ENCODE measurements at places on chromosomes 1 and 21. TPM values are rescaled to one million over a fixed set of nuclear protein-coding genes. Genes with fewer than 3 reads are reported as not detected.

DNA sequence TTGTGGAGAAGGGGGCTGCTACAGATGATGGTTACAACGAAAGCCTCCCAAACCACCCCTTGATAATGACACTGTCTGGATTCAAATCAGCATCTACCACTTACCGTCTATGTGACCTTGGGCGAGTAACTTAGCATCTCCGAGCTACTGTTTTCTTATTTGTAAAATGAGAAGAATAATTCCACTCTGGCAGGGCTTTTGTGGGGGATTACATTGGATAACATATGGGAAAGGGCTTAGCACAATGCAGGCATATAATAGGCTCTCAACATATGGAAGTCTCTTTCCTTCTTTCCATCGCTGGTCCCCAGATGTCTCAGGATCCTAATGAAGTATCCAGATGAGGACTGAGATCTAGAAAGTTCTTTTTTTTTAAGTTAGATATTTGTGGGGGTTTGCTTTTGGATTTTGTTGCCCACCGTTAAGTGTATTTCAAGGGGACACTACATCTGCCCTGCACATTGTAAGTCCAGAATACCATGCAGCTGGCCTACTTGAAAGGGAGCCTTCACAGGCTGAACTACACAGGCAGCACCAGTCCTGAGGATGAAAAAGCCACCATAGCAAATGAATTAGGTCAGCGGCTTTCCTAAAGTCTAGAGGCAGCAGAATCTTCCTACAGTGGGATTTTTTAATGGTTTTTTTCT, 172.2 kb upstream of the IRF2BP2 start:
- peak; percentile 17 for DNase-seq

- no peak for DNase-seq
Observed at GRCh38 chr1:215992620-215993019, 425.5 kb downstream of the KCTD3 start.

Gene DMBX1
- not detected for total RNA-seq

DNA sequence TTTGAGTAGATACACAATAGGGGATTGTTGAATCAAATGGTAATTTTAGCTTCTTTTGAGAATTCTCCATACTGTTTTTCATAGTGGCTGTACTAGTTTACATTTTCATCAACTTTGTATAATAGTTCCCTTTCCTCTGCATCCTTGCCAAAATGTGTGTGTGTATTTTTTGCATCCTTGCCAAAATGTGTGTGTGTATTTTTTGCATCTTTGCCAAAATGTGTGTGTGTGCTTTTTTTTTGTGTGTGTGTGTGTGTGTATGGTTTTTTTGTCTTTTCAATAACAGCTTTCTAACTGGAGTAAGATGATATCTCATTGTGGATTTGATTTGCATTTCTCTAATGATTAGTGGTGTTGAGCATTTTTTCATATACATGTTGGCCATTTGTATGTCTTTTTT, 105.4 kb downstream of the ATP6V1G3 start:
- DNase-seq: peak; percentile 56

Gene PDC
- not detected for total RNA-seq

DNA sequence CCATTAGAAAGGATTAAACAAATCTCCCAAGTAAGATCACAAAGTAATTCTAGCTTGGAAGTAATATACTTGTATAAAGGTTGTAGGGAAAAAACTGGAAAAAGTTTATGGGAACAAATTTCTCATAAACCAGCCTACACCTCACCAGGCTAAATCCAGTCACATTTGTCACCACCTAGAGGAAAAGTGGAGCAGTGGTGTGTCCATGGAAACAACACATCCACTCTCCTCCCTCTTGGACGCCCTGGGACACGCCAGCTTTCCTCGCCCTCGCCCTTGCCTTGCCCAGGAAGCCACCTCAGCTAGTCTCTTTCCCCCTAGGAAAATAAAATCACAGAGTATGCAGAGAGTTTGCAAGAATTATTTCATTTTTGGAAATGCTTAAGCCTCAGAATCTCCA, 2.2 kb downstream of the PALMD start:
- peak; percentile 95 for DNase-seq

- no peak for DNase-seq
Observed at GRCh38 chr1:67420835-67421492, 9.2 kb downstream of the SERBP1 start.

GRCh38 chr1:151888972-151889570, 20.2 kb downstream of the THEM4 start:
- peak; percentile 28 for DNase-seq

- DNase-seq: no peak
Observed at GRCh38 chr1:183597656-183598347, 7.5 kb upstream of the NCF2 start.

DNA sequence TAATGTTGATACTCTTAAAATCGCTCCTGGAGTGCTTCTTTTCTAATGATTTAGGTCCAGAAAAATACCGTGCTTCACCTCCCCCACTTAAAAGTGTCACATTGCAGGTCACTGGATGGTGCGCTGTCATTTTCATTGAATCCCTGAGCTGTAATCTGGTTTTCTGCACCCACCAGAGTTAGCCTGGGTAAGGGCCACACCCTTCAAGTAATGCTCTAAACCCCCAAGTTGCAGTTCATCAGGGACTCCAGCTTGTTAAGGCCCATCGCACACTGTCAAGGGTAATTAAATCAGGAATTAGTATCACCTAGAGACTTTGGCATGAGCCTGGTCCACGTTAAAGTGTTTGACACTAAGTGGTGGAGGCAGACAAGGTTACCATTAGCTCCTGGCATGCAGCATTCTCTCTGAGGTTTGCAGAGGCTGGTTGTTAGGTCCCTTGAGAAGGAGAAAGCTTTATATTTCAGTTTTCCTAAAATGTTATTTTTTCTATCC, 34.0 kb downstream of the ASTN1 start:
- no peak for DNase-seq

Gene RNASEL
- 1.3 TPM for total RNA-seq

Gene H3-3A
- 477 TPM for total RNA-seq

Gene C2CD4D
- total RNA-seq: not detected

DNA sequence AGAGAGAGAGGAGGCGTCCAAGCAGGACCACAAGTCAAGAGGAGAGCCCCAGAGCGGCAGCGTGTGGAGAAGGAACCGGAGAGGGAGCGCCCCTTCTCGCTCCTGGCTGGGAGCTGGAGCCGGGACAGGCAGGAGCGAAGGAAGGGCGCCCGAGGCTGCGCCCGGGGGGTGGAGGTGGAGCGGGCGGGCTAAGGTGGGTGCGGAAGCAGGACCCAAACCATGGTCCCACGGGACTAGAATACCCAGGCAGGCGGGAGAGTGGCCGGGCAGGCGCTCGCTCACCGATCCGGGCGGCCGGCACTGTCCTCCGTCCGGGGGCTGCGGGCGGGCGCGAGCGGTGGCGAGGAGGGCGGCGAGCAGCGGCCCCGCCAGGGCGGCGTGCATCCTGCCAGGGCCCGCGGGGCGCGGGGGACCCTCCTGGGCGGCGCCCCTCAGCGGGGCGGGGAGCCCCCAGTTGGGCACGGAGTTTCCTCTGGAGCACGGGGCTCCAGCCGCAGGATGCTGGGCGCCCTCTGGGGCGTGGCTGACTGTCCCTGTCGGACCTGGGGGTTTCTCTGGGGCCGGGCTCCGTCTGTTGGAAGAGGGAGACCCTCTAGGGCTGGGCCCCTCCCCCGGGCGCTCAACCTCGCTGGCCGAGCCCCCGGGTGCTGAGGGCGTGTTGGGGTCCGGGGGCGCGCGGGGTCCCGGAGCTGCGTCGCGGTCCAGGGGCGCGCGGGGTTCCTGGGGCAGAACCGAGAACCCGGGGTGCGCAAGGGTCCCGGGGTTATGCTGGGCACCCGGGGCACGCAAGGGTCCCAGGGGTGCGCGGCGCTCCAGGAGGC, 569 bp downstream of the TRABD2B start:
- DNase-seq: no peak

Gene HORMAD1
- not detected for total RNA-seq

DNA sequence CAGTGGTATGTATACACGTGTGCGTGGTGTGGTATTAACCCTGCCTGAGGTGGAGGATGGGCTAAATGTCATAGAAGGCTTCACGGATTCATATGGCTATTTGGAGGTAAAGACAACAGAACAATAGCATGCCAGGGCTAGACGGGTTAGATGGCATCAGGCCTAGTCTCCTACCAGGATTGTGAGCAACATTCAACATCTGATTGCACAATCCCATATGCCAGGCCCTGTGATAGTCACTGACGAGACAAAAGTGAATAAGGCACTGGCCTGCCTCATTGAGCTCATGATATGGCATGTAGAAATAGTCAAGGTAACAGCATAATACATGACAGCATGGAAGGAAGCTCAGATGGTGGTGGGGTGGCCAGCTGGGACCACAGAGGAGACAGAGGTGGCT, 167.1 kb upstream of the BEND5 start:
- no peak for DNase-seq

Measured in endothelial cell of umbilical vein (primary cell).